ENCODE measurements at places on chromosomes 12 and 14.
A peak's percentile ranks its signal among the peaks of the same experiment; 100 is the strongest.

GRCh38 chr14:91376547-91377477 lies 40.8 kb downstream of the CCDC88C start:
- DNase-seq, result no peak

- no peak for DNase-seq
Observed at GRCh38 chr12:53476769-53477209, 22.5 kb downstream of the MAP3K12 start.

GRCh38 chr12:43978556-43978955 lies 142.7 kb downstream of the TMEM117 start:
- no peak for DNase-seq

- no peak for DNase-seq
Observed at GRCh38 chr14:101055106-101055662, 151.7 kb upstream of the RTL1 start.

GRCh38 chr12:114626-115211 lies 48.2 kb downstream of the IQSEC3 start:
- no peak for DNase-seq

DNA sequence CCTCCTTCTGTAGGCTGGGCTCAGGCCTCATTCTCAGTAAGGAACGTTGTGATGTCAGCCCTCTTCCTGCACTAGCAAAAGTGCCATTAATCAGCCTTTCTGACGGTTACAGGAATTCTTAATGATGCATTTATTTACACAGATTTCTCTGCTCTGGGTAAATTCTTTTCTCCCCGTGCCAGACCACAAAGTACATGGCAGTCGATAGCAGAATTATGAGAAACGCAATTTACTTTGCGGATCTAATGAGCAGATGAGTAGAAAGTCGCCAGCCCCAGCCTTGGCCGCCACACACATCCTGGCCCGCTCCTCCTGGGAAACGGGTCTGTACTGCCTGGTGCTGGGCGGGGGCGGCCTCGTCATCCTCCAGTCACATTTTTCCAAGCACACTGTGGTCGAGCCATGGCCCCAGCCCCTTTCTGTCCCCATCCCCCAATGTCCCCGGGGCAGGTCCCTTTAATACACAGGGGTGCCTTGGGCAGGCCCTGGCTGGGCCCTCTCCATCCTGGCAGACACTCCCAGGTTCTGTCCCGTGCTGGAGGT lies 25.9 kb downstream of the NOC4L start:
- peak; percentile 8 for DNase-seq

GRCh38 chr14:34643361-34643760 lies 13.4 kb upstream of the SNX6 start:
- DNase-seq, result no peak

GRCh38 chr12:6758506-6759095 lies 5.7 kb upstream of the MLF2 start:
- DNase-seq, result no peak

DNA sequence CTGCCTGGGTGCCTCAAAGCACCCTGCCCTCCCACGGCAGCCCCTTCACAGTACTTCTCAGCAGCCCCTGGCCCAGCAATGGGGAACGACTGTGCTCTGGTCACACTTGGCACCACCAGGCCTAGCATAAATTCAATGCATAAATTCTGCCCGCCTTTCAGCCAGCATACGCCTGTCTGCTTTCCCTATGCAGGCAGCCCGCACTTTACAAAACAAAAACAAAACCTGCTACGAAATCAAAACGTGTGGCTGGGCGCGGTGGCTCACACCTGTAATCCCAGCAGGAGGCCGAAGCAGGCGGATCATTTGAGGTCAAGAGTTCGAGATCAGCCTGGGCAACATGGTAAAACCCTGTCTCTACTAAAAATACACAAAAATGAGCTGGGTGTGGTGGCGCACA lies 33.5 kb downstream of the SNRNP35 start:
- no peak for DNase-seq

DNA sequence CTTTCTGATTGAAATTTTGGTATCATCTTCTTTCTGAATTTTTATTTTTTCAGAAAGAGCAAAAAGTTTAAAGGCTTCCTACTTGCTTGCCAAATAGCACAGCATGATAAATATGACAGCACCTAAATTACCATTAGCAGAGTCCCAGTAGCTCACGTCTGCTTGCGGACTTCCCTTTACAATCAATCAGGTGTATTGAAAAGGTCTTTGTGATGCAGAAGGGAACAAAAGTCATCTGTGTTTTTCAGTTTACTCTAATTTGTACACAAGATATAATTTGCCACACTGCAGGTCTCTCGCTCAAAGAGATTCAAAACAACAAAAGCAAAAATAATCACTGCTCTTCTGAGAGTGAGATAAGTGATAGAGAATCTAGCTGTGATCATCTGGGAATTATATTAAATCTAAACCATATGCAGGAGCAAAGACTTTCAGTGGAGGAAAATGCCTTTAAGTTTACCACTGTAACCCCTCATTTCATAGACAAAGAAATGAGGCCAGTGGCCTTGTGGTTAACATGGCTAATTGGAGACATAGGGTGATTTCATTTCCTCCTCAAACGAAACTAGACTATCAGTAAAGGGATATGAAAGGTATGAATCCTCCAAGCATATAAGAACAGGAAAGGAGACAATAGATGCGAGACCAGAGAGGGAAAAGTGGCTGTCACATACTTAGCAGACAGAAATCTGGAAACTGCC lies 240.8 kb upstream of the TMPO start:
- DNase-seq, result peak; percentile 28

DNA sequence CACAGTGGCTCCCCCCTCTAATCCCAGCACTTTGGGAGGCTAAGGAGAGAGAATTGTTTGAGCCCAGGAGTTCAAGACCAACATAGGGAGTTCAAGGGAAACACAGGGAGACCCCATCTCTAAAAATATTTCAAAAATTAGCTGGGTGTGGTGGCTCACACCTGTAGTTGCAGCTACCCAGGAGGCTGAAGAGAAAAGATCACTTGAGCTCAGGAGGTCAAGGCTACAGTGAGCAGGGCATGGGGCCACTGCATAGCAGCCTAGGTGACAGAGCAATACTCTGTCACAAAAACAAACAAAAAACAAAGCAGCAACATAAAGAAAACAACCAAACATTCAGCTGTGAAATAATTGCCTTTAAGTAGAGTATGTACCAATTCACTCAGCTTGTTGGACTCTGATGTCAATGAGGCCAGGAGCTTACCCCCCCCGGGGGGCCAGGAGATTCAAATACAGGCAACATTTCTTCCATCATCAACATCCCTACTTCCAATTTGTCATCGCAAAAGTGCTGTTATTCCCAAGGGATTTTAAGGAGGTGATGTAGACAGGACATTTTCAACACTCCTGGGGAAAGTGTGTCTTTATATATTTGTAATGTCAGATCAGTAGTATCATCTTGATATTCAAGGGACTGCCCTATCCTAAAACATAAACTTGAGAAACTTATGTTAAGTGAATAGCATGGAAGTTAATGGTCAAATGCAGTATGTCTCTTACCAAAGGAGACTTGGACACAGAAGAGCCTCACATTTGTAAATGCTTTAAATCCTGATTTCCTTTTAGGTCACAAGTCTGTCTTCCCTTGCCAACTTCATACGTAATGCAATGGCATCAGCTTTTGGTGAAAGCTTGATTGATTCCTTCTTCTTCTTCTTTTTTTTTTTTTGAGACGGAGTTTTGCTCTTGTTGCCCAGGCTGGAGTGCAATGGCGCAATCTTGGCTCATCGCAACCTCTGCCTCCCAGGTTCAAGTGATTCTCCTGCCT lies 40.6 kb upstream of the AEBP2 start:
- no peak for DNase-seq

GRCh38 chr12:120771097-120771496 lies 45.5 kb downstream of the ACADS start:
- no peak for DNase-seq

DNA sequence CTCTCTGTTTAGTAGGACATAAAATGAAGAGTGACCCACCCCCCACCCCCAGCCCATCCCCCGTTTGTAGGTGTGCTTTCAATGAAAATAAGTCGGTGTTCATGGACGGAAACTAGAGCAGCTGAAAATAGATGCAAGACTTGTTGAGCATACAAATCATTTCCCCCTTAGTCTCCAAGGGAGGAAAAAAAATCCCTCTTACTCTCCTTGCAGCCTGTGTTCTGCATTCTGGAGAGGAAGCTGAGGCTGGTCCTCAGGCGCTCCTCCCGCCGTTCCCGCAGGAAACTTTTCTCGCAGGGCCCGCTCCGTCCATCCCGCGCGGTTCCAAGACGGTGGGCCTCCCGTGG lies 259.0 kb upstream of the E2F7 start:
- DNase-seq, result no peak

- DNase-seq, result no peak
Observed at GRCh38 chr14:39827901-39828655, 395.8 kb upstream of the FBXO33 start.

GRCh38 chr14:73877790-73878189 lies 8.9 kb upstream of the ZNF410 start:
- no peak for DNase-seq

GRCh38 chr14:104647467-104648043 lies 41.9 kb upstream of the INF2 start:
- DNase-seq, result no peak

GRCh38 chr12:54017878-54018467 lies 9.2 kb downstream of the HOXC8 start:
- peak; percentile 92 for DNase-seq

DNA sequence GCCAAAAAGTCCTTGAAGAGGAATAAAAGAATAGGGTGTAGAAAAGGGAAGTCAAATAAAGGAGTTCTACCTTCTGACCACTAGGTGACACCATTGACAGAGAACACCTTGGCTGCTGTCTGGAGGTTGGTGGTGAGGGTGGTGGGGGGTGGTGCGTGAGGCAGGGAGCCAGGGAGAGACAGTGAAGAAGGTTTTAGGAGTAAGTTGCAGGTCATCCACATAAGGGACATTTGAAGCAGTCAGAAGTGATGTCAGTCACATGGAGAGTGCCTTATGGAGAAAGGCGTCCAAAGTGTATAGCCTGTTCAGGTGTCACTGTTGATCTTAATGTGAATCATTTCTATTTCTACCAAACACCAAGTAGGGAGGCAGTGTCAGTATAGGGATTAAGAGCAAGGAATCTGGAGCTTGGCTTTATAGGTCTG lies 279.3 kb upstream of the DDHD1 start:
- peak; percentile 12 for DNase-seq

- peak; percentile 85 for DNase-seq
Observed at GRCh38 chr12:124506145-124506831, 61.1 kb downstream of the NCOR2 start.

DNA sequence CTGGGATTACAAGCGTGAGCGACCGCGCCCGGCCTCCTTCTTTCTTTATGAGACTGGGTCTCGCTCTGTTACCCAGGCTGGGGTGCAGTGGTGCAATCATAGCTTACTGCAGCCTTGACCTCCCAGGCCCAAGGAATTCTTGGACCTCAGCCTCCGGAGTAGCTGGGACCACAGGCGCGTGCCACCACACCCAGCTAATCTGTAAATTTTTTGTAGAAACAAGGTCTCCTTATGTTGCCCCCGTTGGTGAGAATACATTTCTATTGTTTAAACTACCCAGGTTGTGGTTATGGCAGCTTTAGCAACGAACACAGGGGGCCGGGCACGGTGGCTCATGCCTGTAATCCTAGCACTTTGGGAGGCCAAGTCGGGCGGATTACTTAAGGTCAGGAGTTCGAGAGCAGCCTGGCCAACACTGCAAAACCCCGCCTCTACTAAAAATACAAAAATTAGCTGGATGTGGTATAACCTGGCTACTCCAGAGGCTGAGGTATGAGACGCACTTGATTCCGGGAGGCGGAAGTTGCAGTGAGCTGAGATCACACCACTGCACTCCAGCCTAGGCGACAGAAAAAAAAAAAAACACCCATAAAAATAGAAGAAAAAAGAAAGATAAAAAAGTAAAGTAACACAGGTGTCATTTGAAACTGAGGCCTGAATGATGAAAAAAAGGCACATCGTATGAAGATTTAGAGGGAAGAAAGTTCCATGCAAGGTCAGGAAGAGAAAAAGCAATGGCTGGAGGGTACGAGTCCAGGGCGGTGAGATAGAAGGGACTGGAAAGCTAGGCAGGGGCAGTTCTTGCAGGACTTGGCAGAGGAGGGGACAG lies 977 bp upstream of the TMEM120B start:
- DNase-seq, result no peak

DNA sequence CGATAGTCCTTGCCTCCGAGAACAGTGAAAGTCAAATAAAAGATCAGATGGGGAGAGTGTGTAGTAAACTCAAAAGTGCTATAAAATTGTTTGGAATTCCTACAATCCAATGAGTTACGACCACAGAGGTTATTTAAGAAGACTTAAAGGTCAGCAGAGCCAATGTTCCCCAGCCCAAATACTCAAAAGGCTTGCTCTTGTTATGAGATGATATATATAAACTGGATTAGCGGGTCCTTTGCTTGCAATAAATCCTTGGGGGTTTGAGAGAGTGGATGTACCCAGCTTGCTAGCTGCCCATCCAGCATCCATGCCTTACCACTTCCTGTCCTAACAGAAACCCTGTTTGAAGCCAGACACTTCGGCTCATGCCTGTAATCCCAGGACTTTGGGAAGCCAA lies 29.0 kb upstream of the MED13L start:
- no peak for DNase-seq

DNA sequence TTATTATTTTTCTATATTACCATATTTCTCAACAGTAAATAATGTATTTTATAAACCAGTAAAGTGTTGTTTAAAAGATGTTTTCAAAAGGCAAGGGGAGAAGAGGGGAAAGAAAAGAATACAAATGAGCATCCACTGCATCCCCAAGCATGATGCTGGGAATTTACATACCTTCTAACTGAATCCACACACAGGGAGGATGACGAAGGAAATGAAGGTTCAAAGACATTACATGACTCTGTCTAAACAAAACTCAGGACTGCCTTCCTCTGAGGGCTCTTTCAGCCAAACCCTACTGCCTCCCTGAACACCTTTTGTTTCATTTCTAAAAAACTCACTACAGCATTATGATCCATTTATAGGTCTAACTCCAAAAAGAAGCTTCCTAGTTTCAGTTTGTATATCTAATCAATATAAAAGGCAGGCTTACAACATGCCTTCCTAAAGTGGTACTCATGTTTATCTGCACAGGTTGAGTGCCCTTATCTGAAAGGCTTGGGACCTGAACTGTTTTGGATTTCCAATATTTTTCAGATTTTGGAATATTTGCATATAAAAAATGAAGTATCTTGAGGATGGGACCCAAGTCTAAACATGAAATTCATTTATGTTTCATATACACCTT lies 30.3 kb downstream of the DICER1 start:
- no peak for DNase-seq

- DNase-seq, result no peak
Observed at GRCh38 chr14:38404616-38405015, 148.7 kb upstream of the CLEC14A start.

DNA sequence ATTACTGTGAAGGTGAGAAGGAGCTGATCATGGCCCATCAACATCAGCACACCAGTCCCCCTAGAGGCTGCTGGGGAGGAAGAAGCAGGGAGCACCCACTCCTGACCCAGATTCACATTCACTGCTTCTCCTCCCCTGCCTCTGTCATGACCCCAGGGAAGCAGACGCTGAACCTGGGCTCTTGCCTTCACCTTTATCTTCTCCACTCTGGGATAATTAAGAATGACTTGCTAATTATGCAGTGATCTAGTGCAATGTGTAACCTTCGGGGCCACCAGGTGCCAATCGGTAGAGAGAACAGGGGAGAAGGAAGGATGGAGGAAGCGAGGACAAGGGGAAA lies 44.4 kb upstream of the IQSEC3 start:
- no peak for DNase-seq
